ENCODE measurements at places on chromosomes 1 and 21.

GRCh38 chr1:167532375-167532774 lies 14.0 kb upstream of the CD247 start:
- no peak for DNase-seq

GRCh38 chr1:101506541-101507164 lies 269.8 kb downstream of the S1PR1 start:
- DNase-seq = peak; percentile 44

GRCh38 chr21:25398630-25399029 lies 208.7 kb downstream of the MRPL39 start:
- DNase-seq = no peak

- peak; percentile 35 for DNase-seq
These were observed 10.7 kb downstream of the ATP1A4 start for GRCh38 chr1:160161965-160162705.

DNA sequence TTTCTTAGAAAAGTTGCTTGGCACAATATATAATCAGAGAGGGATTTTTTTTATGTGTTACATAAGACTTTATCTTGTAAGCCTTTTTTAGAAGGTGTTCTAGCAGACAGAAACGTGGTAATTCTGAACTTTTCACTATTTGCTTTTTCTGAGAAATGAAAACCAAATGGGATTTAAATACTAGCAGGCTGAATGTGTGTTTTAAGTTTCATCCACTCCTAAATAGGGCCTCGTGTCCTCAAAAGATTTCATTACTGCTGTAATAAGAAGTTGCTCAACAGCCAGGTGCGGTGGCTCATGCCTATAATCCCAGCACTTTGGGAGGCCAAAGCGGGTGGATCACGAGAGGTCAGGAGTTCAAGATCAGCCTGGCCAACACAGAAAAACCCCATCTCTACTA lies 44.7 kb upstream of the FMO2 start:
- DNase-seq = peak; percentile 71

- DNase-seq = no peak
These were observed 94.5 kb downstream of the SYF2 start for GRCh38 chr1:25137521-25138395.

DNA sequence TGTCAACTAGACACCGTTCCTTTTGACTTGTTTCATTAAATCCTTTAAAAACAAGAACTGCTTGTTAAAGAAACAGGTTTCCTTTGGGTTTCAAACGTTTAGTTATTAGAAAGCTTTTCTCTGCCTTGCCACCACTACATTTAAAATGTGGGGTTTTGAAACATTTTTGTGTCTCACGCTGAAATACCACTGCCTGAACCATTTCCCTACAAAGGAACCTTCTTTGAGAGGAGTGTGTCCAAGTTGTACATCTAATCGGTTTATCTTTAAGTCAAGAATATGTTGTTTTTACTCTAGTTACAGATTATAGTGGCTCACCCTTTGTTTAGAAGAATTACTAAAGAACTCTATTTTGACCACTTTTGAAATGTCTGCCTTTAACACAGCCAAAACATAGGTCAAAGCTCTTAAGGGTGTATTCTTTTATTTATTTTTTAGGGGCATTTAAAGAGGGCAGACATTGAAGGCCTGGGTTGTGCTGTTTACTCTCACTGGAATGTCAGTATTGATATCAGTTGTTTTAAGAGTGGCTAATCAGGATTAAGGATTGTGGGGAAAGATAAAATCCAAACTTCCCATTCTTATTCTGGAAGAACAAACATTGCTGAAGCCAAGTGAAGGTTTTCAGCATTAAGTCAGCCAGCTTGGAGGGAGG lies 143.4 kb downstream of the GALNT2 start:
- DNase-seq = peak; percentile 39

Data from iris pigment epithelial cell (primary cell).